ENCODE measurements at places on chromosomes 7 and 10. TPM values are rescaled to one million over a fixed set of nuclear protein-coding genes. Genes with fewer than 3 reads are reported as not detected.

Gene PLCE1
- total RNA-seq = 8.7 TPM

Gene PPP1R9A
- 25.7 TPM for total RNA-seq

DNA sequence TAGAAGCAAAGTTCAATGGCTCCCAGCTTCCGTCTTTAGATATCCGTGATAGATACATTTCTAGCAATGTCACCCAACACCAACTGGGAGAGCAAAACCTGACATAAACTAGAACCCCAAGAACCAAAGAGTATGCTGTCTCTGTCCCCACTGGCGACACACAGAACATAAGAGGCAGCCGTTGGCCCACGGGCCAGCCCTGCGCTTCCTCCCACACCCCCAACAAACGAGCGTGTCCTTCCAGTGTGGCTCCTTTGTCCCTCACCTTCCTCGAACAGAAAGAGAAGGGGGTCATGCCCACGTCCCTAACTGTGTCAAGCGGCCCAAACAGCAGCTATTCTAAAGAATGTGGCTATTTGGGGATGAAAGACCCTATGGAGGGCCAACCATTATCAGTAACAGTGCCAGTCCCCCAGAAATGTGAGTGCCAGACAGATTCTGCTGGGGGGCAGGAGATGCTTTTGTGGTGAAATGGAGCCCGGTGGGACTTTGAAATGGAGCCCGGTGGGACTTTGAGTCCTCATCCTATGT, 171.9 kb downstream of the USP6NL start:
- no peak for DNase-seq

Gene AGAP4
- total RNA-seq = 17.5 TPM

DNA sequence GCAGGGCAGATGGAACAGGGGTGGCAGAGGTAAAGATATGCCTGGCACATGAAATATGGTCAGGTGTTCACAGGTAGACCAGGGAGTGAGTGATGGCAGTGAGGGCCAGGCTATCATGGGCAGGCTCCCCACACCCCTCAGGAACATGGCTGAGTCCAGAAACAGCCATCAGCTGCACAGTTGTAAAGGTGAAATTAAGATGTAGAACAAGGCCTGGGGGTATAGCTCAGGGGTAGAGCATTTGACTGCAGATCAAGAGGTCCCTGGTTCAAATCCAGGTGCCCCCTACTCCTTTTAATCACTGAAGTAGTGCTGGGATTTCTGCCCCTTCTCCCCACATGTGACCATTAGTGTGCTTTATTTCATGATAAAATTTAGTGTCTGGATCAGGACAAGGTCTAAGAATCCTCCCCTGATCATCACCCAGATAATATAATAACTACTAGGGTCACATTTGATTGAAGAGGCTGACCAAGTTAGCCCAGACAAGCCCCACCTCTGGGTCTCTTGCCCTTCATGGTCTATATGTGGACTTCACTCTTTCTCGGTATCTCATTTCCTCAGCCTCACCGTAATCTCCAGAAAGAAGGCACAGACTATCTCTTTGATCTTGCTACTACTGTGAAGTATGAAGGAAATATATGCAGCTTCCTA, 69.0 kb downstream of the ZNF783 start:
- DNase-seq = no peak

GRCh38 chr10:84392181-84392580, 63.8 kb downstream of the CCSER2 start:
- no peak for DNase-seq

DNA sequence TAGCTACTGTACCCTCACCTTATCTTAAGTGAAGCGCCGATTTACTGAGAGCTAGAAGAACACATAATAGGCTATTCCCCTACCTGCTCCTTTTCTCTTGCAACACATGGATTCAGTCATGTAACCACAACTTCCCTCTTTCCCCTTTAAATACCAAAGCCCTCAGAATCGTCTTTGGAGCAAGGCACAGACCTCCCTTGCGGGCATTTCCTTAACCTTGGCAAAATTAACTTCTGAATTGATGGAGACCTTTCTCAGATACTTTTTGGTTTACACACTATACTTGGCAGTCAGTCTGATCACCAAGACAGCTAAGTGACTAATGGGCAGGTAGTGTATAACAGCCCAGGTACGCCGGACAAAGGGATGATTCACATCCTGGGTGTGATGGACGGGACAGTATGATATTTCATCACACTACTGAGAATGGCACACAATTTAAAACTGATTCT, 72.7 kb upstream of the SEC61G start:
- DNase-seq = no peak

DNA sequence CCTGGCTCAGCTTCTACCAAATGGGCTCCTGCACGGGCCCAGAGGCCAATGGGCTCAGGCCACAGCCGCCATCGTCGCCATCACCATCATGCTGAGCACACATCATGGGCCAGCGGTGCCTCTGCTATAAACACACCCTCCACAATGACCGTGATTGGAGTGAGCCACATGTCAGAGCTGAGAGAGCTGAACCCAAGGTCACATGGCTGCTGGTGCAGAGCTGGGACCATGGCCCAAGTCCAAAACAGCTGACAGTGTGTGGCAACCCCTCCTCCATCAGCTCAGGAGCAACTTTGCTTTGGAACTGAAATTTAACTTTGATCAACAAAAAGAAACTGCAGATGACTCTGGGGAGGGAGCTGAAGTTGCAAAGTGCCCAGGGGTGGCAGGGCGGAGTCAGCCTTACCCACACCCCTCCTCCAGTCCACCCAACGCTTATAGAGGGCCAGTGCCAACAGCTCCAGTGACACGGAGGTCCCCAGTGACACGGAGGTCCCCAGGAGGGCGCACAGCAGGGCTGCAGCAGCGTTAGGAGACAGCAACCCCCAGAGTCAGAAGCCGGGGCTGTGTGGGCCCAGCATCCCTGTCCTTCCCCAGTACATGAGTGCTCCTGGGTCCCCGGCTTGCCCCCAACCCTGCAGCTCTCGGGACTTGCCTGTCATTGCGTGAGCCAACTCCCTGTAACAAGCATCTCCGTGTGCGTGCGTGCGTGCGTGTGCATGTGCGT, 249.6 kb downstream of the ELFN1 start:
- peak; percentile 78 for DNase-seq
